ENCODE measurements at places on chromosomes 4 and X.
A peak's percentile ranks its signal among the peaks of the same experiment; 100 is the strongest.

DNA sequence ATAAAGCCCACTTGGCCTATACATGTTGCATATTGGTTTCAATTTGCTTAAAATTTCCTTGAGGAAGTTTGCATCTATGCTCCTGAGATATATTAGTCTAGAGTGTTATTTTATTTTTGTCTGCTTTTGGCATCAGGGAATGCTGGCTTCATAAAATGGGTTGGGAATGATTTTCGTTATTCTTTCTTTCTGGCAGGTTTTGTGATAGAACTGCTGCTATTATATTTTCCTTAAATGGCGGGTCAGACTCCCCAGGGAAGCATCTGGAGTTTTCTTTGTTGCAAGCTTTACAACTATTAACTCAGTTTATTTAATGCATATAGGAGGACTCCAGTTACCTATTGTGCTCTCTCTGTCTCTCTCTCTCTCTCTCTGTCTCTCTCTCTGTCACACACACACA, 82.0 kb upstream of the WDR17 start:
- H3K4me1 ChIP-seq = no peaks in the 10 kb centered on the region
- H3K4me3 ChIP-seq = no peak overlapping the region
- DNase-seq = no peak
- no peak overlapping the region for H3K27ac ChIP-seq

DNA sequence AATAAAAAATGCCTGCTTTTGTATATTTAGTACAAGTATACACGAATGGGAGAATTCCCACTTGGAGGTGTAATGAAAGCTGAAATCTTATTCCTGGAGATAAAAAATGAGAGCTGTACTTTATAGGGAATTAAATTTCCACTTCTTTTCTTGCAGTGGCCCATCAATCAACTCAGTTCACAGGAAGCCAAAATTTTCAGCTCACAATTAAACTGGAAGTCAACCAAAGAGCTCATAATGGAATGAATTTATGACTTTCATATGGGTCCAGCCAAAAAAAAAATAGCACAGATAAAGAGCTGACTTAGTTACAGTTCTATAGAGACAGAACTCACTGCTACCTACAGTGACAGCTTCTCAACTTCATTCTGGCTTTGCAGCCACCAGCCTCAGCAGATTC, 115.2 kb upstream of the TBC1D9 start:
- H3K27me3 ChIP-seq = no peaks in the 10 kb centered on the region
- no peak overlapping the region for H3K4me3 ChIP-seq
- no peaks in the 10 kb centered on the region for H3K36me3 ChIP-seq
- H3K4me1 ChIP-seq = peaks cover 20% of the 10 kb centered on the region

- H3K4me1 ChIP-seq = peaks cover 19% of the 10 kb centered on the region
- peak overlapping the region; percentile 44 for H3K27ac ChIP-seq
- DNase-seq = no peak
- no peaks in the 10 kb centered on the region for H3K27me3 ChIP-seq
Measured at GRCh38 chr4:123750044-123750443, 353.4 kb downstream of the SPRY1 start.

- H3K4me1 ChIP-seq = no peaks in the 10 kb centered on the region
- peak; percentile 38 for DNase-seq
- no peak overlapping the region for H3K27ac ChIP-seq
Measured at GRCh38 chrX:129650183-129650689, 4.5 kb downstream of the APLN start.

- no peak for DNase-seq
- peak overlapping the region; percentile 59 for H3K27ac ChIP-seq
- H3K27me3 ChIP-seq = no peaks in the 10 kb centered on the region
- no peak overlapping the region for H3K4me3 ChIP-seq
- no peaks in the 10 kb centered on the region for H3K4me1 ChIP-seq
- H3K36me3 ChIP-seq = no peaks in the 10 kb centered on the region
Measured at GRCh38 chrX:13463608-13464007, 105.8 kb upstream of the EGFL6 start.

DNA sequence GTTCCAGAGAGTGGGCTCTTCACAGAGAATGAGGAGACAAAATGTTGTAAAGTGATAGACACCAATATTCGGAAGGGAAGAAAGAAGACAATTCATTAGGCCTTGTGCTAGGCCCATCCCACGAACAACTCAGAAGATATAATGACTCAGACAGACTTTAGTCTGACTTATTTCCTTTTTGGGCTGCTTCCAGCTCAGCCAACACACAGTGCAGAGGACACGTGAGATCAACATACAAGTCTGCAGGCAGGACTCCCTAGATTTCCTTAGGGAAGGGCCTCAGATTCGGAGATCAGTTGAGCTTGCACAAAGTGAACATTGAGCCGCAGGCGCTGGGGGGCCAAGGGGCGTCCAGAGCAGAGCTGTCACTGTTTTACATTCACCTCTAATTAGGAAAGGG, 290.7 kb upstream of the TENM3 start:
- H3K36me3 ChIP-seq = no peaks in the 10 kb centered on the region
- H3K27ac ChIP-seq = no peak overlapping the region
- no peaks in the 10 kb centered on the region for H3K4me1 ChIP-seq
- DNase-seq = no peak

DNA sequence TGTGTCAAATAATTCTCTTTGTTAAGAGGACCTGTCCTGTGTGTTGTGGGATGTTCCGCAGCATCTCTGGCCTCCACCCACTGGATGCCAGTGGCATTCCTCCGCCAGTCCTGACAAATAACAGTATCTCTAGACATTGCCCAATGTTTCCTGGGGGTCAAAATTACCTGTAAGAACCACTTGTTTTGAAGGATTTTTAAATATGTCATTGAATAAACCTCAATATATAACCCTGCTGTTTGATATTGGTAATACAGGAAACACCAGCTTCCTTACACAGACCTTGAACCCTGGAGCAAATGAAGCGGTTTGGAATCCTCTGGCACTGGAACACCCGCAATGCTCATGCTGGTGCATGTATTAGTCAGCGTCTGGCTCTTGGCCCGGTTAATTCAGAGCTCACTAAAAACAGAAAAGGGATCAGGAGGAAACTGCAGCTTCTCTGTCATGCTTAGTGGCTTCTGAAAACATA, 101.3 kb downstream of the TBL1X start:
- H3K4me1 ChIP-seq = peaks cover 16% of the 10 kb centered on the region
- peak; percentile 66 for DNase-seq
- H3K27me3 ChIP-seq = no peaks in the 10 kb centered on the region
- no peak overlapping the region for H3K27ac ChIP-seq
- H3K4me3 ChIP-seq = no peak overlapping the region
- no peaks in the 10 kb centered on the region for H3K36me3 ChIP-seq

- no peaks in the 10 kb centered on the region for H3K36me3 ChIP-seq
- H3K4me1 ChIP-seq = no peaks in the 10 kb centered on the region
- no peak overlapping the region for H3K27ac ChIP-seq
- no peak for DNase-seq
- no peaks in the 10 kb centered on the region for H3K27me3 ChIP-seq
Measured at GRCh38 chr4:152485726-152486276, 50.1 kb downstream of the FBXW7 start.

DNA sequence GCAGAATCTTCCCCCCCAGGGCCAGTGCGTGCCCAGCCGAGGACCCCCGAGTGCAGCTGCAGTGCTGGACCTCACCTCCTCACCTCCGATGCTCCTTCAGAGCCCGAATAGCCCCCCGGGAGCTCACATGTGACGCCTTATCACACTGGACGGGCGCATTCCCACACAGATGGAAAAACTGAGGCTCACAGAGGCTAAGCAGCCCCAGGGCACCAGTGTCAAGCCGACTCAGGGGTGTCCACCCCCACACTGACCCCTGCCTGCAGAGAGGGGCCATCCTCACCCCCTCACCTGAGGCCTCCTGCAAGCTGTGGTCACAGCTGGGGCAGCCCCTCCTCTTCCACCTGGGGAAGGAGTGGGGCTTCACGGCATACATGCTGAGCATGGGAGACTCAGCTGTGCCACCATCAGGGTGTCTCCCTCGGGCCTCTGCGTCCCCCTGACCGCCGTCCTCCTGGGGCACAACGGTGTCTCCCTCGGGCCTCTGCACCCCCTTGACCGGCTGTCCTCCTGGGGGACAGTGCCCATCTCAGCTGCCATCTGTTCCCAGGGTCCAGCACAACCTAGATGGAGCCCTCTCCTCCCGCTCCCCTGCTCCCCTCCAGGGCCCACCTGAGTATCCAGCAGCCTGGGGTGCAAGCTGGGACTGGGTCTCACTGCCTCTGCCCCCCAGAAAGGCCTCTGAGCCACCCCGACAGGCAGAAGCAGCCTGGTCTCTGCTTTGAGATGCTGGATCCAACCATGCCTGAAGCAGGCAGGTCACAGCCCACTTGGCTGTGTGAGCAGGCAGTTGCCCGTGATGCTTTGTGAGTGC, 85.3 kb upstream of the NKX1-1 start:
- no peaks in the 10 kb centered on the region for H3K4me1 ChIP-seq
- no peaks in the 10 kb centered on the region for H3K36me3 ChIP-seq
- DNase-seq = no peak
- H3K4me3 ChIP-seq = no peak overlapping the region
- H3K27ac ChIP-seq = no peak overlapping the region
- H3K27me3 ChIP-seq = no peaks in the 10 kb centered on the region

- DNase-seq = no peak
- no peak overlapping the region for H3K4me3 ChIP-seq
- H3K27ac ChIP-seq = no peak overlapping the region
- H3K36me3 ChIP-seq = no peaks in the 10 kb centered on the region
- H3K27me3 ChIP-seq = no peaks in the 10 kb centered on the region
Measured at GRCh38 chrX:19677121-19677520, 161.8 kb upstream of the MAP3K15 start.

DNA sequence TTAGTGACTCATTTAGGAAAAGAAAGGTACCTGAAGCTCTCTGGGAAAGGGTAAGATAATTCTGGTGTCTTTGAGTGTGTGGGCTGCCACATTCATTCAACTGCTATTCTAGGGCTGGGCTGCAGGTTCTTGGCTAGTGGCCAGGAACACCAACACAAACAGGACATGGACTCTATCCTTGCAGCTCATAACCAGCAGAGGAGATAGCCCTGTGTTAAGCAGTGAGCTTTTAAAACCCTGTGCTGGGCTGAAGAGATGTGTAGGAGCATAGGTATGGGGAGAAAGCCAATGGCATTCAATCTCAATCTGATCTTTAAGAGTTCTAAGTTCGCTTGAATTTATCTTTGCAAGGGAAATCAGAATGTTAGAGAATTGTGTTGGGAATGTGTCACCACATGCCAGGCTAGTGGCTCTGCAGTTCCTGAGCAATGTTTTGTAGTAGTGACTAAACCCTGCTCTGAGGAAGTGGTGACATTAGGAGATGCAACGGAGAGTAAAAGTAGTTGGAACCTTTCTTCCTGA, 39.2 kb downstream of the SGMS2 start:
- peak overlapping the region; percentile 51 for H3K27ac ChIP-seq
- no peaks in the 10 kb centered on the region for H3K36me3 ChIP-seq
- no peak for DNase-seq
- no peaks in the 10 kb centered on the region for H3K4me1 ChIP-seq

GRCh38 chr4:105469736-105470135, 4.1 kb downstream of the PPA2 start:
- no peaks in the 10 kb centered on the region for H3K27me3 ChIP-seq
- no peak overlapping the region for H3K27ac ChIP-seq
- H3K36me3 ChIP-seq = no peaks in the 10 kb centered on the region
- H3K4me1 ChIP-seq = no peaks in the 10 kb centered on the region
- DNase-seq = no peak
- H3K4me3 ChIP-seq = no peak overlapping the region

DNA sequence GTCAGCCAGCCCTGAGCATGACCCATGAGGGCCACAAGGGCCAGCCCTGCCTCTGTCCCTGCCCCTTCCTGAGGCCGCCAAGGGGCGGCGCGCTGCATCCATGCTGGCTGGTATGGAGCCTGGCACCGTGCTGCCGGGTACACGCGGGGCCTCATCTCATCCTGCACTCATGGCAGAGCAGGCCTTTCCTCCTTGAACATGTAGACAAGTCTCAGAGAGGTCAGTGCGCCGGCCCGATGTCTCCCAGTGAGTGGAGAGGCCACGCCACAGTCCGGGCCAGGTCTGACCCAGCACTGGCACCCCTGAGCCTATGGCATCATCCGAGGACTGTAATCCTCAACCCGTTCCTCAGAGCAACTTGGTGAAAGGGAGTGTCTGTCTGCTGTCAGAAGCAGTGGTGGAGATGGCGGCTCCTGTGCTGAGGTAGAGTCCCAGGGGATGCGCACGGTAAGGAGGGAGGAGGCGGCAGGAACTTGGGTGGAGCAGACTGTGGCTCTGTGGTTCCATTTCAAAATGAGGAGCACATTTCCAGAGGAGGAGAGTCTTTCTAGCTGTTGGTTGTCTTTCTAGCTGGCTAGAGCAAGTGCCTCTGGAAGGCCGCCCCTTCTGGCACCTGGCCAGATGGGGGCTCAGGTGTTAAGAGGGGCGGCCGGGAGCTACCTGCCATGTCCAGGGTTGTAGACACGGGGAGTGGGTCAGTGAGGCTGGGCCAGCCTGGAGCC, 32.8 kb downstream of the TRMT44 start:
- H3K4me3 ChIP-seq = no peak overlapping the region
- peaks cover 35% of the 10 kb centered on the region for H3K36me3 ChIP-seq
- H3K27me3 ChIP-seq = no peaks in the 10 kb centered on the region
- H3K27ac ChIP-seq = peak overlapping the region; percentile 42
- H3K4me1 ChIP-seq = no peaks in the 10 kb centered on the region
- no peak for DNase-seq

GRCh38 chr4:78592088-78592783, 40.7 kb downstream of the ANXA3 start:
- peaks cover 11% of the 10 kb centered on the region for H3K4me1 ChIP-seq
- no peaks in the 10 kb centered on the region for H3K27me3 ChIP-seq
- no peak for DNase-seq
- H3K4me3 ChIP-seq = no peak overlapping the region

- no peak for DNase-seq
- no peaks in the 10 kb centered on the region for H3K36me3 ChIP-seq
- no peaks in the 10 kb centered on the region for H3K4me1 ChIP-seq
Measured at GRCh38 chr4:61533140-61533539, 333.0 kb downstream of the ADGRL3 start.

DNA sequence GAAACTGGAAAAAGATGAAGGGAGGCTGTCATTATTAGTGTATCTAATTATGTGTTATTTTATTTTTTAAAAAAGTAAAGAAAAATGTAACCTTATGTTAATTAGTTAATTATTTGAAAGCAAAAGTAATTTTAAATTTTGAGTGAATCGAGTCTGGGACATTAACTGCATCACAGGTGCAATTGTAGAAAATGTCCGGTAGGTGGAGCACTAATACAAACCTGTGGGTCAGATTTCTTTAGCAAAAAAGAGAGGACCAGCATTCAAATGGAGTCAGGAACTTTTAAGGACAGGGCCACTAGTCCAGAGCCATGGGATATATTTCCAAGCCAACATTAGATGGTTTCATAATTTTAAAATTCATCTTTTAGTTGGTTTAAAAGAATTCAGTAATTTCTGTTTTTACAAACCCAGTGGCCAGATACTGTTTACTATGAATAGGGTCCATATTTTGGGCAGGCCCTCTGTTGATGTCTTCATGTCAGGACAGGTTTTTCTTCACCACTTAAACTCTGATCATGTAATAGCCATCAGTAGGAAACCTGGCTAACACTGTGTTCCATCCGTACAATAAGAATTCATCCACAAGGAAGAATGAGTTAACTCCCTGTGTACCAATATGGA, 27.2 kb downstream of the BST1 start:
- H3K4me1 ChIP-seq = no peaks in the 10 kb centered on the region
- H3K27me3 ChIP-seq = no peaks in the 10 kb centered on the region
- H3K27ac ChIP-seq = no peak overlapping the region
- no peaks in the 10 kb centered on the region for H3K36me3 ChIP-seq
- no peak overlapping the region for H3K4me3 ChIP-seq
